ENCODE measurements at places on chromosomes 4 and X.

DNA sequence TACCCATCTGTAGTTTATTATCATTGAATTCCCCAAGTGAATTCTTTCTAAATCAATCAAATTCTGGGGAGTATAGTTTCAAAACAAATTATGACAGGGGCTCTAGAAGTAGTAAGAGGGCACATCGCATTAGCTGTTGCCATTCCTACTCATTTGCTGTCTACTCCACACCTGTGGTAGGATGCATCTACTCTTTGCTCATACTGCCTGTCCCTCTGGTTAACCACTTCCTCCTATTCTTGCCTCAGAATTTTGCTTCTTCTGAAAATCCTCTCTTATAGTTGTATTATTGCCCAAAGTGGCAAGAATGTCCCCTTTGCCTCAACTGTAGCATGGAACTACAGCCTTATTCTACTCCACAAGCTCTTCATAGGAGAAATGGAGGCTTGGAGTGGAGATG is 12.7 kb upstream of the DGKK start:
- no peak for DNase-seq

- no peak for DNase-seq
Measured at GRCh38 chr4:39181520-39181904, 817 bp upstream of the WDR19 start.

GRCh38 chr4:97978791-97979488 is 164.3 kb downstream of the STPG2 start:
- no peak for DNase-seq

- no peak for DNase-seq
Measured at GRCh38 chrX:45660477-45660876, 459.8 kb upstream of the DIPK2B start.

DNA sequence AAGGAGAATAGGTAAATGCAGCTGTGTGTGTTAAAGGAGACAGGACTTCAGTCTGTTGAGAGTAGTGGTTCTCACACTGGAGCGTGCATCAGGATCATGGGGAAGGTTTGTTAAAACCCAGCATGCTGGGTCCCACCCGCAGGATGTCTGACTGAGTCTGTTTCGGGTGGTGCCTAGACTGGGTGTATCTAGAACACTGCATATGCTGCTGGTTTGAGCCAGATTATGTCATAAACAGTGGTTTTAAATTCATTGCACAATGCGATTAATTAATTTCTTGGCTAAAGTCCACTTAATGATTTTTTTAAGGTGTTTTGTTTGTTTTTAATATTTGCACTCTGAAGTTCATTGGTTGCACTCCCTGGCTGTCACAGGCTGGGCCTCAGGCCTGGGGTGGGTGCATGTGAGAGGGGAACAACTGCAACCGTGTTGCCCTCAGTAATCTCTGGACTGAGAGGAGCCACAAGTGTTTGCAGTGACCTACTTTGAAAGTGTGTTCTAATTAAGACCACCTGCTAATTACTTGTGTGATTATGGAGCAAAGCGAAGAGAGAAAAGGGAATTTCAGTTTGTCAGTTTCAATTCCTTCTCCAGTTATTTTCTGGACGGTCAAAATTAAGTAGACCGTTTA is 8.3 kb downstream of the HCCS start:
- no peak for DNase-seq

- DNase-seq, result no peak
Measured at GRCh38 chr4:36322921-36323354, 41.5 kb downstream of the DTHD1 start.

- no peak for DNase-seq
Measured at GRCh38 chr4:78524009-78524408, 27.6 kb upstream of the ANXA3 start.

DNA sequence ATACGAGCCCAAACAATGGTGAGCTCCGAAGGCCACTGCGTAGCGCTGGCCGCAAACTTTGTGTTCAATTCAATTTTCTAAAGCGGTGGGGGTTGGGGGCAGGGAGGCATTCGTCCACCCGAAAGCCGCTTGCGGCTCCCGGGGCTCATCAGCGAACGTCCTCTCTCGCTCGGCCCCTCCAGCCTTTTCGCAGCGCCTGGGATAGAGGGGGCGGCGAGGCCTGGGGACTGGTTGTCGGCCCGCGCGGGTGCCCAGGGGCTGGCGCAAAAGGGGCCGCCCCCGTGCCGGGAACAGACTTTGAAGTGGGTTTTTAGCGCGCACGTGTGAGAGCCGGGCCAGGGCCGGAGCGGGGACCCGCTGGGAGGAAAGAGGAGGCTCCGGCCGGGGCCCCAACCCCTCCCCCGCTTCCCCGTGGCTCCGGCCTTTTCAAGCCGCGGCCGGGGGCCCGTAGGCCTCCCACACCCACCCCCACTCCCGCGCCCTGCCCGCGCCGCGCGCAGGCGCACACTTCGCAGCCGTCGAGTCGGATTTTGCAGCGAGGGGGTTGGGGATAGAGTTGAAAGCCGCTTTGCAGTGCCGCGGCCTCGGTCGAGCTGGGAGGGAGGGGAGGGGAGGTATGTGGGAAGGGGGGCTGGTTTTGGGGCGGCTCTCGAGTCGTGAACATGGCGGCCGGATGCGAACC is 8.3 kb downstream of the ZIC3 start:
- no peak for DNase-seq

GRCh38 chr4:8537041-8537461 is 43.1 kb upstream of the GPR78 start:
- DNase-seq, result no peak

DNA sequence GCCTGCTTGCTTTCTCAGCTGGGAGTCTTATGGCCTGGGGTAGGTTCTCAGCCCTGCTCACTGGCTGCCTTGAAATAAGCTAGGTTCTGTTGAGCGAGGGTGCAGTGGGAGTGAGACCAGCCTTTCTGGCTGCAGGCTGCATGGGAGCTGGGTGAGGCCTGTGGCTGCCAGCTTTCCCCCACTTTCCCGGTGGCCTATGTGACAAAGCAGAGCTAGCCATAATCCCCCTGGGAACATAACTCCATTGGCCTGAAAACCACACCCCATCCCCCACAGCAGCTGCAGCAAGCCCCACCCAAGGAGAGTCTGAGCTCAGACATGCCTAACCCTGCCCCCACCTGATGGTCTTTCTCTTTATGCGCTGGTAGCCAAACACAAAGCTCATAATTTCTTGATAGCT is 118.9 kb downstream of the KLHL4 start:
- DNase-seq, result no peak

GRCh38 chr4:173937631-173938270 is 345.7 kb downstream of the FBXO8 start:
- no peak for DNase-seq

DNA sequence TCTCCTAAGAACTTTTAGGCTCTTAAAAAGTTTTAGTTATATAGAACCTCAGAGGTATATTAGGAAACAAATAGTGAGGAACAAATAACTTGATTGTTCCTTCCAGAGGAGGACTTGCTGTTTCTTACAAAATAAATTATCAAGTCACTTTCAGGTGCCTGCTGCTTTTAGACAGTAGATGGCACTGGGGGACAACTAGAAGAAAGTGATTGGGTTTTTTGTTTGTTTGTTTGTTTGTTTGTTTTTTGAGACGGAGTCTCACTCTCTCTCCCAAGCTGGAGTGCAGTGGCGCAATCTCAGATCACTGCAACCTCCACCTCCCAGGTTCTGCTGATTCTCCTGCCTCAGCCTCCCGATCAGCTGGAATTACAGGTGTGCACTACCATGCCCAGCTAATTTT is 35.4 kb upstream of the CDKL5 start:
- no peak for DNase-seq

DNA sequence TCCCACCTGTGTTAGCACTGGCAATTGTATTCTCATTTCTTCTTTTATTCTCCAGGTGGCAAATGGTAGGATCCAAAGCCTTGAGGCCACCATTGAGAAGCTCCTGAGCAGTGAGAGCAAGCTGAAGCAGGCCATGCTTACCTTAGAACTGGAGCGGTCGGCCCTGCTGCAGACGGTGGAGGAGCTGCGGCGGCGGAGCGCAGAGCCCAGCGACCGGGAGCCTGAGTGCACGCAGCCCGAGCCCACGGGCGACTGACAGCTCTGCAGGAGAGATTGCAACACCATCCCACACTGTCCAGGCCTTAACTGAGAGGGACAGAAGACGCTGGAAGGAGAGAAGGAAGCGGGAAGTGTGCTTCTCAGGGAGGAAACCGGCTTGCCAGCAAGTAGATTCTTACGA is 176.9 kb downstream of the PTTG2 start:
- no peak for DNase-seq

GRCh38 chrX:9438933-9439494 is 25.8 kb upstream of the TBL1X start:
- no peak for DNase-seq

- no peak for DNase-seq
Measured at GRCh38 chrX:138709886-138710791, 1.4 kb downstream of the FGF13 start.

DNA sequence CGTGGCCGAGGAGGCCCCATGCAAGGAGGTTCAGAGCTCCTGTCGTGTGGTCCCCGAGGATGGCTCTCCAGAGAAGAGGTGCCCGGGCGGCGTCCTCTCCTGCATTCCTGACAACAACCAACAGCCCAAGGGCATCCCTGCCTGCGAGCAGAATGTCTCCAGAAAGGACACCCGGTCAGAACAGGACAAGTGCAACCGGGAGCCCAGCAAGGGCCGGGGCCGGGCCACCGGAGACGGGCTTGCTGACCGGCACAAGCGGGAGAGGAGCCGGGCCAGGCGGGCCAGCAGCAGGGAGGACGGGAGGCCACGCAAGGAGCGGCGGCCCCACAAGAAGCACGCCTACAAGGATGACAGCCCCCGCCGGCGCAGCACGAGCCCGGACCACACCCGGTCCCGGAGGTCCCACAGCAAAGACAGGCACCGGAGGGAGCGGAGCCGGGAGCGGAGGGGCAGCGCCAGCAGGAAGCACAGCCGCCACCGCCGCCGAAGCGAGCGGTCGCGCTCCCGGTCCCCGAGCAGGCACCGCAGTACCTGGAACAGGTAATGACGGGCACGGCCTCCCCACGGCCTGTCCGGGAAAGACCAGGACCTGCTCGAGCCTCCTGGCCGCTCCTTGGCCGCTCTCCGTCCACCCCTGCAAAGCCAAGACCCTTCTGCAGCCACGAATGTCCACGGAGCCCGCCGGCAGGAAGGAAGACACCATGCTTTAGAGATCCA is 9.8 kb downstream of the AKAP17A start:
- no peak for DNase-seq

DNA sequence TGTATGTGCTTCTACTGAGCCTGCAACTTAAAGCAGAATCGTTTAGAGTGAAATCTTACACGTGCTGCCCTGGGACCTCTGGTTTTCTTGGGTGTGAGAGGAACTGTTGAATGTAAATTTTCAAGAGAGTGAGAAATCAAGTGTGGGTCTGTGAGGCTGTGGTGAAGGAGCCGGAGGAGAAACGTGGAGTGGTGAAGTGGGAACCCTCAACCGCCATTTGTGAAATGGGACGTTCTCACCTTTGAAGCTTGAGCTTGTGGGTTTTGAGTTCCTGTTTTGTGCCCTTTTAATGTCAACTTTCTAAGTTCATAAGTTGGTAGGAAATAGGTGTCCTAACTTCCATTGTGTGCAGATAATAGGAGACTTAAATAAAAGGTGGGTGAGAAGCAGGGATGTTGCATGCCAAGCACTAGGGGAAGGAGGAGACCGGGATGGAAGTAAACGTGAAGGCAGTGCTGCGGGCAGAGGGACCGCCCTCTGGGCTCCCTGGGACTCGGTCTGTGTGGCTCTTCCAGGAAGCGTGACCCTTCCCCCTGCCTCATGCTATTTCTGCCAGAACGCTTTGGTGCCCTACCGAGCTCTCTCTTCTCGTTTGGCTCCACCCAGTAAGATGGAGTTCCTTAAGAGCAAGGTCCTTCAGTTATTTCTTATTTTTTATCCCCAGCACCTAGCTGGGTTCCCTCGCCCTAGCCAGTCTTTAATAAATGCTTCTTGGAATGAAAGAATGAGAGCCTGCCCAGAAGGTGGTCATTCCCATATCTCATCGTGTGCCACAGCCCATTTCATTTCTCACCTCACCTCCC is 56.0 kb downstream of the TMEM131L start:
- DNase-seq, result peak; percentile 34

GRCh38 chrX:46645614-46646013 is 72.0 kb downstream of the CHST7 start:
- no peak for DNase-seq

- no peak for DNase-seq
Measured at GRCh38 chrX:112761242-112762207, 79.1 kb downstream of the AMOT start.

DNA sequence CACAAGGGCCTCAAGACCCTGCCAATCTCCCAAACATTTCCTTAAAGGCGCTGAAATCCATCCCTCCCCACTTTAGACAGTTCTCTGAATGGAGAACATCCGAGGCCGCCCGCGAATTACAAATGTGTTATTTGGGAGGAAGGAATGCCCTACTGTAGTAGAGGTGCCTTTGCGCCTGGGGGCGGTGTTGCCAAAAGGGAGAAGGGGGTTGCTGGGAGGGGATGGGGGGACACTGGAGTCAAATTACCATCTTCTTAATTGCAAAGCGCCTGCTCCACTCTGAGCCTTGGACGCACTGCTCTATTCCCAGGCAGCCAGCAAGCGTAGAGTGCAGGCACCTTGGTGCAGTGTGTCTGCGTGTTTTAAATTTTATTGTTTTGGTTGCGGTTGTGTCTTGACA is 2.7 kb downstream of the TMEM255A start:
- no peak for DNase-seq

GRCh38 chrX:16870095-16870861 is at the start of gene RBBP7:
TSS of gene RBBP7 (minus strand) at chrX:16870362. CDS start at chrX:16870053, 309 bp downstream.
- DNase-seq, result peak; percentile 89

DNA sequence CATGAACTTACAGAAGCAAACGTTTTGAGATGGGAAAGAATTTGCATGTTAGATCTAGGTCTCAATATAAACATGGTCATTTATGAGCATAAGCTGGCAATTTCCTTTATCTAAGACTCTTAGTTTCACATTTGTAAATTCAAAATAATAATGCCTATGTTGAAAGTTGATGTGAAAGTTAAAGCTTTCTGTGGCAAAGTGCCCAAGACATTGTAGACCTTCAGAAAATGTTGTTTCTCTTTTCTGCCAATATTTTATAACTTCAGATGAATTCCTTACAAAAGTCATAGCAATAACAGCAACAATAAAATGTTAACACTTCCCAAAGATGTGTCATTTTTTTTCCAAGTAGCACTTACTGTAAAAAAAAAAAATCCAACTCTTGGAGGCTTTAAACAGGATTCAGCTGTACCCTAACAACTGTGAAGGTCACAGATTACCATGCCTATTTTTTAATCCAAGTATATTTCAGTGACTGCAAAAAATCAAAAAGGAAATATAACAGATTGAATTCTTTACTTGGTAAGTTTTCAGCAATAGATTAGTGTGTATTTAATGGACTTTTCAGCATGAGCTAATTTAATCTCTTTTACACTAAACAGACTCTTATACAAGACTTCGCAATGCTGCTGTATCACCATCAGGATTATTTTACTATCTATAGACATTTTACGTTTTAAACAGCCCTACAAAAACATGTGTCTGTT is 206.5 kb upstream of the PDE5A start:
- no peak for DNase-seq
